AG04449 (cell line): ENCODE measurements at places on chromosomes 4 and X.

GRCh38 chrX:67718926-67719325 lies 175.1 kb downstream of the AR start:
- no peak for DNase-seq

GRCh38 chrX:119604766-119605463 lies 1.3 kb downstream of the NKRF start:
- no peak for DNase-seq

GRCh38 chr4:96056346-96056934 lies 216.5 kb downstream of the PDHA2 start:
- DNase-seq: no peak

GRCh38 chrX:54447461-54447860 lies 7.3 kb downstream of the TSR2 start:
- no peak for DNase-seq

GRCh38 chrX:118614150-118614549 lies 113.3 kb upstream of the IL13RA1 start:
- no peak for DNase-seq

DNA sequence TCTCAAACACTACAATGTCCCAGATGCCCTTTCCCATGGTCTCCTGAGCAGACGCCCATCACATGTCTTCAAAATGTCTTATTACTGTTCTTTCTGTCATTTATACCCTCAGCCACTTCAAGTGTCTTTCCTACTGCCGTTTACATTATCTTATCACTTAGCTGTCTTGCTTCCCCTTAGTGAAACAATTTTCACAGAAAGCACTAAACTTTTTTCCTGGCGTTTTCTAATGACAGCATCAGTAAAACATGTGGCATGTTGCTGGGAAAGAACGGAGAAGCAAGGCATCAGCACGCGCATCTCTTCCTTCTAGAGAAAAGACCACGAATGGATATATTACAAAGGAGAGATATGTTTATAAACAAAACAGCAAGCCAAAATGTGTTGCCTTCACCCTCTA lies 189.7 kb upstream of the SLIT2 start:
- DNase-seq: no peak

DNA sequence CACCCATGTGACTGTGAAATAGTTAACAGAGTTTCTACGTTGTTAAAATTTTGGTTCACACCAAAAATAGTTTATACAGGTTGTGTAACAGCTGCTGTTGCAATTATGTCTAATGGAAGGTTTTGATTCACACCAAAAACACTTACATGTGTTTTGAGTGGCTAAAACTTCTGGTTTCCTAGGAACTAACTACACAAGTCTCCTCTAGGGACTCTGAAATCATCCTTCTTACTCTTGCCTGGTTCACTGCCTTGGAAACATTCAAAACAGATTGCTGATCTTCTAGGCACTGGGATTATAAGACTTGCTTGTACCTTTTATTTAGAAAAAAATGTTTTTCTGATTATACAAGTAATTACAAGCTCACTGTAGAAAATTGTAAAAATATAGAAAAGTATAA lies 14.9 kb upstream of the MORC4 start:
- peak; percentile 7 for DNase-seq

DNA sequence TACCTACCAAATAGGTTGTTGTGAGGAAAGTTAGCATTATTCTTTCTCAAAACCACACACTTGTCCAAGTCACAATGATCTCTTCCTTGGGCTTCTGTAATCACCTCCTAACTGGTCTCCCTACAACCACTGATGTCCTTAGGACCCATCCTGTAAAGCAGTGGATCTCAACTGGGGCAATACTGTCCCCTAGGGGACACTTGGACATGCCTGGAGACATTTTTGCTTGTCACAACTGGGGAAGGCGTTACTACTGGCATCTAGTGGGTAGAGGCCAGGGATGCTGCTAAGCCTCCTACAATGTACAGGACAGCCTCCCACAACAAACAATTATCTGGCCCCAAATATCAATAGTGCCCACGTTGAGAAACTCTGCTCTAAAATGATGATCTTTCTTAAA lies 118.7 kb upstream of the AP1S2 start:
- DNase-seq: no peak

DNA sequence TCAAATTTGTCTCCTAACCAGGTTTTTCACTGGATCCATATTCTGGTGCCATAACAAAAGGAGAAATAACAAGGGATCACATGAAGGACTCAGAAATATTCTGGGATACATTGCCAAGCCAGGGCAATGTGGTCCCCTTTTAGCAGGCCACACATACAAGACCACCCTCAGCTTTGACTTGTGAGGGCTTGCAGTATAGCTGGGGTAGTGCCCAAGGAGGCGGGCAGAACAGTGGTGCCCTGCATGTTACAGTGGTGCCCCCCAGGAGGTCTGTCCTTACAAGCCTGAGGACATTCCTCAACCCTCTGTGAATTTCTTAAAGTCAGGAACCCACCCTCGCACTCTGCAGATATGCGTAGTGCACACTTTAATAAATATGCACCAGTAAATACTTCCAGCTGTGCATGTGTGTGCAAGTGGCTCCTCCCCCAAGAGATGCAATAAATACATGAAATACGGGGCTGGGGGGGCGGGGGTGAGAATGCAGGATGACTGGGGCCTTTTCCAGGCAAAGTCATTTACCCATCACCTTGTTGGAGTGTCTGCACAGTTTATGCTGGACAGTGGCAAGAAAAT lies 34.4 kb upstream of the TBL1X start:
- DNase-seq: no peak

DNA sequence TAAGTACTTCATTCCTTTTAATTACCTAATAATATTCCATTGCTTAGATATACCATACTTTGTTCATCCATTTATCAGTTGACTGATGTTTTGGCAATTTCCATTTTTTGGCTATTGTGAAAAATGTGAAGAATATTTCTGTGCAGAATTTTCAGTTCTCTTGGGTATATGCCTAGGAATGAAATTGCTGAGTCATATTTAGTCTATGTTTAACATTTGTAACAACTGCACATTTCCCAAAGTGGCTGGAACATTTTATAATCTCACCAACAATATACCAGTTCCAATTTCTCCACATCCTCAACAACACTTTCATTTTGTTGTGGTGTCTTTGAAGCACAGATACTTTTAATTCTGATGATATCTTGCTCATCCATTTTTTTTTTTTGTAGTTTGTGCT lies 215.5 kb downstream of the PDGFC start:
- no peak for DNase-seq
